ENCODE measurements at places on chromosomes 3 and 15. TPM values are rescaled to one million over a fixed set of nuclear protein-coding genes. Genes with fewer than 3 reads are reported as not detected.

Gene BBS4
- 17.9 TPM for total RNA-seq

DNA sequence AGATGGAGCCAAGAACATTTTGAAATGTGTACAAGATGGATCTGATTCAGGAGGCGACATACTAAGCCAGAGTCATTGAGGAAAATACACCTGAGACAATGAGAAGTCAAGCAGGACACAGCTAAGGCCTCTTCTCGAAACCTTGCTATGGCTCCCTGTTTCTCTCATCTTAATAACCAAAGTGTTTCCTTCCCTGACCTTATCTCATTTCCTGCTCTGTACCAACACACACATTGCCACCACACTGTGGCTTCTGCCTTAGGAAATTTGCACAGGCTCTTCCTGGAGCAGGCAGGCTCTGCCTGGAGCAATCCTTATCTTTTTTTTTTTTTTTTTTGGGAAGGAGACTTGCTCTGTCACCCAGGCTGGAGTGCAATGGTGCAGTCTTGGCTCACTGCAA, 36.6 kb downstream of the OXSM start:
- DNase-seq: no peak

DNA sequence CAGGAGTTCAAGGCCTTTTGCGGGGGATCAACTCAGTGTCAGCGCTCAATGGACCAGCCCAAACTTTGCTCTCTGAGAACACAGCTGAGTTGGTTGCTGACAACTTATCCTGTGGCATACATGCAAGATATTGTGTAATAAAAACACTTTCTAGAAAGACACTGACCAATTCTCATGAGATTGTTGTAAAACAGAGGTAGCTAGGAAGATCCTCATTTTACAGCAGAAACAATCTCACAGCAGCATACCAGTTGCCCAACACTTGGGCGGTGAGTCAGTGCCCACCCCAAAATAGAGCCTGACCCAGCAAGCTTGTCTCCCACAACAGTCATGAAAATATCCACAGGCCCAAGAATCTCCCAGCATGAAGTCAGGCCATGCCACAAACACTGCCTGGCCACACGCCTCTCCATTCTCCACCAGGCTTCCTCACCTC, 18.2 kb downstream of the KLHL6 start:
- DNase-seq: no peak

DNA sequence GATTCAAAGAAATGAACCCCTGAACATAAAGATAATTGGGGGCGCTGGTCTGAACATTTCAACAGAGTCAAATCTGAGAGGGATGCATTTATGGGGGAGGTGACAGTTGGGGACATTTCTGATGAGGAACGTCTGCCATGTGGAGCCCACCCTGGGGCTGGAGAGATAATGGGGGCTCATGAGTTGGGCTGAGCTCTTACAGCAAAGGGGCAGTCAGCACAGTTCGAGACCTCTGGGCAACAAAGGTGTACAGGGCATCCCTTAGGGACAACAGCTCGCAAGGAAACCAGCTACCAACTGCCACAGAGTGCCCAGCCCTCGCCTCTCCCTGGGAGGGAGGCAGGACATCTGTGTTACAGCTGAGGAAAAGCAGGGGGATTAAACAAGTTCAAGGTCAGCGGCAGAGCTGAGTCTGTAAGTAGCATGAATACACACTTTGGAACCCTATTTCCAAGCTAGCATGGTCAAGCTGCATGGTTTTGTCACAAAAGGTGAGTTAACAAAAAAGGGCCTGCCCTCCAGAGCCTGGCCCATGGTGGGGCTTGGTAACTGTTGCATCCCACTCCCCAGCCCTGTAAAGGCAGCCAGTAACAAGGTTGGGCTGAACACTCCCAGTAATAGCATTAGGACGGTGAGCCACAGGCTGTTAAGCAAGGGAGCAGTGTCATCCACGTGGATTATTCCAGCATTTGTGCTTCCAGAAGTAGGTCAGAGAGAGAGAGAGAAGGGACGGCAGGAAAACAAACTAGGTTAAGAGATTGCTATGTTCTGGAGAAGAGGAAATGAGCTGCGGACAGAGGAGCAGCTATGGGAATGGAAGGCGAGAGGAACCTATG, 4.3 kb downstream of the GNB5 start:
- DNase-seq: no peak

DNA sequence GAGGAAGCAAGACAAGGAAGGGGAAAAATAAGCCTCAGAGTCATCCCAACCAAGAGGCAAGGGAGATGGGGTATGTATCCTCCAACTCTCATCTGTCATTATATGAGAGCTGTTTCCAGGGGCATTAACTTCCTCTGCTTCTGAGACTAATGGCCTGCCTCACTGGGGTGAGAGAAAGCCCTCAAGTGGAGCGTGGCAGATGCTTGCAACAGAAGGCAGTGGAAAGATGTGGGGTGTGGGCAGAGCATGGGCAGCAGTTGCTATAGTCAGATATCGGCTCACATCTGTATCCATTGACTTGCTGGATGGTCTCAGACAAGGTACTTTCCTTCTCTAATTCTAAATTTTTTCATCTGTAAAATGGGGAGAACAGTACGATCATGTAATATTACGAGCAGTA, 81.7 kb upstream of the PLCL2 start:
- no peak for DNase-seq

Gene ULK3
- total RNA-seq: 73.3 TPM

- no peak for DNase-seq
Observed at GRCh38 chr3:150887031-150887430, 18.2 kb downstream of the MINDY4B start.

DNA sequence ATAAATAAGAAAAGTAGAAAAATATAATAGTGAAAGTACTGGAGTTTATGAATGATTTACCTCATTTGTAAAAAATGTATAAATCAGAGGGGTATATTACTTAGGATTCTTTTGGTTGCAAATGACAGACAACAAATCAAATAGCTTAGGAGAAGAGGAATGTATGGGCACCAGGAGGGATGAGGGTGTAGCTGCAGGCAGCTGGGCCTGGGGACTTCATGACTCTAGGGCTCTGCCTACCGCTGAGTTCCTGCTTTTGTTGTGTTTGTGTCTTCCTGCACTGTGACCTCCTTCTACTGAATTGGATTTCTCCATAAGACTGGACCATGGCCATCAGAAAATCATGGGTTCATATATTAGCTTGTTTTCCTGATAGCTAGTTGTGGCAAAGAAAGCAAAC, 27.9 kb upstream of the PDE8A start:
- DNase-seq: no peak

DNA sequence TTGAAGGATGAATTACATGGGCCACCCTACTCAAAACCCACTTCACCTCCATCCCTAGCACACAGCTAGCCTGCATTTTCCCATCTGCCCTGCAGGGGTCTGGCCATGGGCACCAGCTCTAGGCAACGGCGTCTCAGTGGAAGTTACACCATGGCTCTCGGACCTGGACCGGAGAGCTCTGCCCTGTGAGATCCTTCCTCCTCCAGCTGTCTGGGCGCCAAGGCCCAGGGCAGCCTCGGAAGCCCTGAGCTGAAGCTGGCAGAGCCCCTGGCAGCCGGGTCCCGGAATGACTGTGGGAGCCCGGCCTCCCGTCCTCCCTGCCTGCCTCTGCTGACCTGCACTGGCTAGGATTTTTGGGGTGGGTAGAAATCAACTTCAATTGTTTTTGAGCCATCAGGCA, 98.9 kb downstream of the CHSY1 start:
- no peak for DNase-seq

DNA sequence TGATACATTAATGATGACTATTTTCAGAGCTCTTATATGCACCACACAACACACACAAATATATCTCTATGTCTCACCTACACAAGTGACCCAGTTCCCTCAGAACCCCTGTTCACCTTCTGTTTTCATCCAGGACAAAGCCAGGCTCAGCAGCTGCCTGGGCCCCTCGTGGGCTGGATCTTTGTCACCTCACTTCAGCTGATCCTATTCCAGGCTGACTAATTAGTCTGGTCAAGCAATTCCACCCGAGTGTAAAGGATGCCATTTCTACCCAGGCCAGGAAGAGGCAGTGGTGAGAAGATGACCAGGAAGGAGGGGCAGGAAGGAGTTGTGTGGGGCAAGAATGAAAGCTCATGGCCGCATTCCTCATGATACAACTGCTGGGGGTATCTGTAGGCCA, 62.3 kb downstream of the DHX30 start:
- DNase-seq: no peak
